ENCODE measurements at places on chromosomes 5 and 9. TPM values are rescaled to one million over a fixed set of nuclear protein-coding genes. Genes with fewer than 3 reads are reported as not detected.

DNA sequence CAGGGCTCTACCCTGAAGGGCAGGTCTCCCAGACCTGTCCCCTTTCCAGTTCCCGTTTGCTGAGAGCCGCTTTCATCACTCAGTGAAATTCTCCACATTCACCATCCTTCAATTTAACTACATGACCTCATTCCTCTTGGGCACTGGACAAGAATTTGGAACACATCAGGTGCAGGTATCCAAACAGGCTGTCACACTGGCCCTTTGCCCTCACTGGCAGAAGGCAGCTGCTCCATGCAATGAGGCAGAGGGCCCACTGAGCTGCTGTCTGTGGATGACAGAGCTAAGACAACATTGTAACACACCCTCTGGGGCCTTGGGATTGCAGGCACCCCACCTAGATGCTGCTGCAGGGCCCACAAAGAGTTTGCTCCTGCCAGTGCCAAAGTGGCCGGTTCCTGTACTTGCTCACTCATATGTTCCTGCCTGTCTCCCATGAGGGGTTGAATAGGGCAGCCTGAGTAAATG, 55.1 kb downstream of the ACTL7B start:
- DNase-seq: no peak

DNA sequence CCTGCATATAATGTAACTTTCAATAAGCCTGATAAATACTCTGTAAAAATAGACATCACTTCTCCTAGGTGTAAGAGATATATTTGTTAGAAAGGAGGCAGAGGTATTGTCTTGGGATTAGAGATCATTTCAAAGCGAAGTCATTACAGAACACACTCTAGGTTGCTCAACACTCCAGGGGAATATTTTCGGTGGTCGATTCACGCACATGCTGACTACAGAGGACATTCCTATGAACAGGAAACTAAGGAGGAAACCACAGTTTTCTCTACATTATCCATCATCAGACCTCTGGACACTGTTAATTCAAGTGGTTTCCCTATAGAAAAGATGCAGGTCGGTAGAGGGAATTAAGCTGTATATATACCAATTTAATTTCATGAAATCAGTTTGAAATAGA, 370.0 kb downstream of the NDUFS4 start:
- DNase-seq: no peak

DNA sequence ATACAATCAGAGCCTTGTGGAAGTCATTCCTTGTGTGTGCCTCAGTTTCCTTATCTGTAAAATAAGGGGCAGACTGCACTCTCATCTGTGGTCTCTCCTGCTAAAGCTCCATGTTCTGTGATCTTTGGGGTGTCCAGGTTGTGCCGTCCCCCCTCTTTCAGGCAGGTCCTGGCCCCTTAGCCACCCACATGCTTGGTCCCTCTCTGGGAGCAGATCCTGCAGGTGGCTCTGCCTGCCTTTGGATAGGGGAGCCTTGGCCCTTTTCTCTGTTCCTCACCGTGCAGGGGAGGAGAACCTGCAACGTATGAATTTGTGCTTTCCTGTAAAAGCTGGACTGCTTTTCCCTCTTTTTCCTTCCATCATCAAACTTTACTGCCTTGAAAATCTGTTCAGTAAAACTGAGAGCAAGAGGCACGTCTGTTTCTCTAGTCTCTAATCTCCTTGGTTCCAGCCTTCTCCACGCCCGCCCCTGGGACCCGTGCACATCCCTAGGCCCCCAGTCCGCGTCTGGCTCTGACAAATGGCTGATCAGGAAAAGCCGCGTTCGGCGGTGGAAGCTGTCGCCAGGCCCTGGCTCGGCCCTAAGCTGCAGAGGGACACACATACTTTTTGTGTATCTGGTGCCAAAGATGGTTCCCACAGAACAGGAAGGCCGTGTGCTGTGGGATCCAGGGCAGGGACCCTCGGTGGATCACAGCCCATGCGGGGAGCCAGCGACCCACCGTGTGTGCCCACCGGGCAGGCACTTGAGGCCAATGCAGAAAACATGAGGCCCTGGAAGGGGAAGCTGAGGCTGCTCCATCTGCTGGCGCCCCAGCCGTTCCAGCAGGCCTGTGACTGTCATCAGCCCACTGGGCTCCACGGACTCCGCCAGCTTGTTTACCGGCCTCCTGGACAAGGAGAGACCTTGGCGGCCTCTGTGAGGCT, 43.4 kb upstream of the COL5A1 start:
- no peak for DNase-seq

GRCh38 chr9:134965411-134965810, 47.7 kb upstream of the FCN1 start:
- DNase-seq: no peak

GRCh38 chr5:31944684-31945445, 229.3 kb downstream of the GOLPH3 start:
- DNase-seq: no peak

GRCh38 chr9:116813031-116813300, 125.9 kb downstream of the TRIM32 start:
- DNase-seq: no peak

DNA sequence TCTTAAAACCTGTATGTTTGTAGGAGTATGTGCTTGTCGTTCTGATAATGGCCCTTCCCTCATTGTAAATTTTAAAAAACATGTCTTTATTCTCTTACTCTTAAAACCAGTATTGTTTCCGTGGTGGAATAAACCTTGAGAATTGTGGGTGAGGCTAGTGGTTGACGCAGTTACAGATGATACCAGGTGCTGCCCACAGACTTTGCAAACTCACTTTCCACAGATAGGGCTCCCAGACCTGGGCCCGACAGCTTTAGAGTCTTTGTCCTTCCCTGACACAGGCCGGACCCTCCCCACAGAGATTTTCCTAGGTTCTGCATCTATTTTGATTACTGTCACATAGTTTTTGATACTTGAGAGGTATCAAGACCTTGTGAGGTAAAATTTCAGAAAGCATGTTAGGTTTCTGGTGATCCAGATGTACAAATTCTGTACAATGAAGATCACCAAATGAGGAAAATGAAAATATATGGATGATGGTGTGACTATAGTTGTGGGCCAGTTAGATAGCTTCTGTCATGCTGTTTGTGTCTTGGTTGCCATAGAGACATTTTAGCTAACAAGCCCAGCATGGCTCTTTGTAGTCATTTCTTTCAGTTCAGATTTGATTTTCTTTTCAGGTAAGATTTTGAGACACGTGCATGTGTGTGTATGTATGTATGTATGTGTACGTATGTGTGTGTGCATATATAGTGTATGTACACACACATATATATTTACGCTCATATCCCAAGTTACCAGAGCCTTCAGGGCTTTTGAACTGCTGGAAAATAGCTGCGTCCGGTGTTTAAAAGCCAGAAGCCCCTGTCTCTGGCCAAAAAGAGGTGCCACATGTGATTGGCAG, 33.8 kb downstream of the DMRT1 start:
- no peak for DNase-seq

- DNase-seq: no peak
Measured at GRCh38 chr5:33237471-33237870, 203.3 kb upstream of the TARS1 start.

DNA sequence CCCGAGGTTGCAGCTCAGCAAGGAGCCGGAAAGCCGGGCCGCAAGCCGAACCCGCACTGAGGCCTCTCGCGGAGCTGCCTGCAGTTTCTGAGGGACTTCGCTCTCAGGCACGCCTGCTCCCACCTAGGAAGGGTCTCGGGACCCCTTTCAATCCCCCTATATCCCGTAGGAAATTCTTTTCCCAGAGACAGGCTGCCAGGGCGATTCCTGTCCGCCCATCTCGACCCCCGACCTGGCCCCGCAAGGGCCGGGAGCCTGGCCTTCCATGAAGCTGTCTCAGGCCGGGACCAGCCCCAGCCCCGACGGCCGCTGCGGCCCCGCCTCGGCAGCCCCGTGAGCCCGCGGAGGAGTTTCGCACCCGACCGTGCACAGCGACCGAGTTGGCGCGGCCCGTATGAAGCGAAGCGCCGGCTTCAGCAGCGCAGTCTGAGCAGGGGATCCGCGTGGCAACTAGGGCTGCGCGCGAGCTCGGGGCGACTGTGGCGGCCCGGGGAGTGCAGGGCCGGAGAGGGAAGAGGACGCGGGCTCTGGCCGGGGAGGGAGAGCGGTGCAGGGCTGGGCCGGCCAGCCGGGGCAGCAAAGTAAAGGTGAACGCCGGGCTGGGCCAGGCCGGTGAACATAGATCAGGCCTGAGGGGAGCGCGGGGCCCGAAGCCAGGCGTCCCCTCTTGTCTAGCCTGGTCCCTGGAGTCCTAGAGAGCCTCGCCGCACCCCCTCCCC, 977 bp upstream of the PRDM12 start:
- DNase-seq: no peak

DNA sequence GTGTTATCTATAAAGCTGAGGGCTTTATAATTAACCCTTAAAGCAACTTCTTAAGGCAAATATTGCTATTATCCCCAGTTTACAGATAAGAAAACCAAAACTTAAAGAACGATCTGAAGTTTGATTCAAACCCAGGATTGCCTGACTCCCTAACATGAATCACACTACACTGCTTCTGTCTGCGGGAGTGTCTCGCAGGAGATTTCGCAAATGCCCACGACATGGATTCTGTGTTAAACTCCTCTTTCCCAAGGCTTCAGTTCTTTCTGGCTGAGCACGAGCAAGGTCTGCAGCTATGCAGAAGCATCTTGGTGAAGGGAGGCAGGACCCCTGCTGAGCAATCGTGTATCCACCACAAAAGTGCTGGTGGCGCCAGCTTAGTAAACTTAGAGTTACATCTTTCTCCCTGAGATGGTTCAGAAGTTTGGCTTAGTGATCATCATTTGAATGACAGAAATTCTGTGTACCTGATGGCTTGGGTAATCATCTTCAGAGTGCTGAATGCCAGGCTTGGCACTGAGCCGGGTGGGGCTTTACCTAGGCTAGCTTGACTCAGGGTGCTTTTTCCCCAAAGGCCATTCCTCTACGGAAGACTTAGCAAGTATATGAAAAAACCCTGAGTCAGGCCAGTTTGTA, 81.4 kb upstream of the PIK3R1 start:
- DNase-seq: no peak

DNA sequence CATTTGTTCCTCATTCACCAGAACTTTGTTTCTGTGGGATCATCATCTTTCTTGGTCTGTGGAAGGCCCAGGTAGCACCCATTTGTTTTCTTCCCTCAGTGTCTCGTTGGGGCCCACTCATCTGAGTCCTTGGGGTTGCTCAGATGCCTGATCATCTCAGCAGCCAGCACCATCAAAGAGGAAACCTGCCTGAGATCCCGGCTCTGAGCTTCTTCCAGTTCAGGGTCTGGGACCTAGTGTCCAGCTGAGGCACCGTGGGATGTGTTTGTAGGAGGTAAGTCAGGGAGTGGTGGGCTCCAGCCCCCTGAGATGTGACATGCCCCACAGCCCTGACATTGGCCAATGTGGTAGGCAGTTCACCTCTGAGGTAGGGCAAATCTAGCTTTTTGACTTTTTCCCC, 9.4 kb upstream of the CD180 start:
- no peak for DNase-seq

ATP6V1G1 gene
- total RNA-seq: 109 TPM

CEP78 gene
- 37.4 TPM for total RNA-seq

GRCh38 chr5:53089481-53089991, 20.0 kb downstream of the MOCS2 start:
- DNase-seq: no peak

LTC4S gene
- 3.6 TPM for total RNA-seq

DNA sequence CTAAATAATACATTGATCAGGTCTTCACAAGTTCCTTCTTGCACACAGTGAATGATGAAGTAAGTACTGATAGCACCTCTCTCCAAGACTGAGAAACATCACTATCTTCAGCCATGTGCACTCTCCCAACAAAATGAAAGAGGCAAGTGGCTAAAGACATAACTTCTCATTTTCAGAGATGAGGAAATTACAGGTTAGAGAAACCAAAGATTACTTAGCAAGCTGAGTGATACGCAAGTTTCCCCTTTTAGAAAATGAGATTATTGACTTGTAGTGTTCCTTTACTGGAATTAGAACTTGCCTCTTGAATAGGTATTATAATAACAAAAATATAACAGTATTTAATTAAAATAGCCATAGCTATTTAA, 21.6 kb downstream of the CEMIP2 start:
- DNase-seq: no peak

GRCh38 chr9:85451680-85452079, 290.1 kb downstream of the AGTPBP1 start:
- no peak for DNase-seq

CNOT6 gene
- 25.6 TPM for total RNA-seq

HTR1A gene
- not detected for total RNA-seq

SPATA31E1 gene
- not detected for total RNA-seq

GRCh38 chr9:71752352-71752751, 16.0 kb downstream of the CEMIP2 start:
- no peak for DNase-seq

GRCh38 chr9:124950050-124950718, 9.3 kb upstream of the GOLGA1 start:
- DNase-seq: no peak

GRCh38 chr9:128494108-128494745, 10.3 kb upstream of the GLE1 start:
- DNase-seq: no peak

- no peak for DNase-seq
Measured at GRCh38 chr5:165187815-165188214, 1682.4 kb downstream of the MAT2B start.
